ENCODE measurements at places on chromosomes 5 and 9. TPM values are rescaled to one million over a fixed set of nuclear protein-coding genes. Genes with fewer than 3 reads are reported as not detected.

COL15A1 gene
- total RNA-seq: 7.6 TPM

BRD3OS gene
- 20.2 TPM for total RNA-seq

SAXO1 gene
- not detected for total RNA-seq

ZMAT2 gene
- total RNA-seq: 62.4 TPM

FAM221B gene
- not detected for total RNA-seq

NSD1 gene
- total RNA-seq: 3.5 TPM

PCDHA9 gene
- 0.02 TPM for total RNA-seq

DNA sequence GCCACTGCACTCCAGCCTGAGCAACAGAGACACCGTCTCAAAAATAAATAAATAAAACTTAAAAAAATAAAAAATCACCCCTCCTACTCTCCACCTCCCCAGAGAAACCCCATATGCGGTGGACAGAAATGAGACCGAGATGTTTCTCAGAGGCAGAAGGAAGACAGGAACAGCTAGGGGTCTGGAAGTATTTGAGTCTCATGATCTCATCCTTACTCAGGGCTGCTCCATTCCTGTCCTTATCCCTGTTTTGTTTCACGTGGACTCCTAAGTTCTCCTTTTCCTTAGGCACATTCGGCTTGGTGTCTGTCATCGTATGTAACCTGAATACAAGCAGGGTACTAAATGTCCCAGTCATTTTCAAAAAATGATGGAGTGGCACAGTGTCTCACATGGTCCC lies 76.1 kb downstream of the C9orf50 start:
- H3K4me3 ChIP-seq: no peak overlapping the region
- no peaks in the 10 kb centered on the region for H3K36me3 ChIP-seq
- no peaks in the 10 kb centered on the region for H3K4me1 ChIP-seq
- no peak overlapping the region for H3K27ac ChIP-seq

DNA sequence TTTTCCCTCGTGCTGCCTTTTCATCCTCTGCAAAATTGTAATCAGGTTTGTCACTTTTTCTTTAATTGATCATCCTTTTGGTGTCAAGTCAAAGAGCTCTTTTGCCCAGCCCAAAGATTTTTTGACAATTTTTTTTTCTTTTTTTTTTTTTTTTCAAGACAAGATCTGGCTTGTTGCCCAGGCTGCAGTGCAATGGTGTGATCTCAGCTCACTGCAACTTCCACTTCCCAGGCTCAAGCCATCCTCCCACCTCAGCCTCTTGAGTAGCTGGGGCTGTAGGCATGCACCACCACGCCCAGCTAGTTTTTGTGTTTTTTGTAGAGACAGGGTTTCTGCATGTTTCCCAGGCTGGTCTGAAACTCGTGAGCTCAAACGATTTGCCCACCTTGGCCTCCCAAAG lies 36.7 kb downstream of the CDK7 start:
- no peaks in the 10 kb centered on the region for H3K27me3 ChIP-seq
- no peak overlapping the region for H3K27ac ChIP-seq
- DNase-seq: peak; percentile 17
- H3K36me3 ChIP-seq: peaks cover 35% of the 10 kb centered on the region
- no peaks in the 10 kb centered on the region for H3K4me1 ChIP-seq

DNA sequence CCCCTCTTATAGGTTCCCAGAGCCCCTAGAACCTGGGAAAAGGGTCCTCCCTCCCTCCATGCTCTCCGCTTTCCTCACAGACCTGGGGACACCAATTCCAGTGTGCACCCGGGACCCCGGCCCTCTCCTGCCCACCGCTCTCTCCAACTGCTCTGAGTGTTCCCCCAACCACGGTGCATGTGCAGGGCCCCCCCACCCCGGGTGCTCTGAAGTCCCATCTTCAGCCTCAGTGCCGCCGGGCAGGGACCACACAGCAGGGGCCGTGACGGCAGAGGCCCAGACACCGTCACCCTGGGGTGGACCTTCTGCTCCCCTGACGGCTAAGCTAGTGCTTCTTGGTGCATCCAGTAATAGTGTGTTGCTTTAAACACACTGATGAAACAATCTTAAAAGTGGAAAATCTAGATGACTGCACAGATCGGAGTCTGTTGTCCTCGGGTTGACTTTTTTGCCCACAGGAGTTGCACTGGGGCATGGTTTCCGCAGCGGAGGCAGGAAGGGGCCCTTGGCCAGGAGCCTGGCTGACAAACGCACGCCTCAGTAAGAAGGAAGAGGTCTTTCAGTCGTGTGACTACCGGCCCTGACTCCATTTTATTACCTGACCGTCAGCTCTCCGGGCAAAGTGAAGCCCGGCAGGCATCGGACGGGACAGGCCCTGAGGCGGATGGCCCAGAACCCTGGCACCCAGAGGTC lies 36.2 kb upstream of the SLC6A3 start:
- DNase-seq: no peak
- H3K36me3 ChIP-seq: no peaks in the 10 kb centered on the region
- no peaks in the 10 kb centered on the region for H3K4me1 ChIP-seq

GRCh38 chr5:78496373-78496772 lies 136.0 kb downstream of the SCAMP1 start:
- H3K27ac ChIP-seq: no peak overlapping the region
- peaks cover 14% of the 10 kb centered on the region for H3K4me1 ChIP-seq
- H3K27me3 ChIP-seq: no peaks in the 10 kb centered on the region
- no peak for DNase-seq

GRCh38 chr5:67732921-67733320 lies 482.6 kb upstream of the PIK3R1 start:
- peaks cover 3% of the 10 kb centered on the region for H3K4me1 ChIP-seq
- H3K4me3 ChIP-seq: no peak overlapping the region
- H3K36me3 ChIP-seq: no peaks in the 10 kb centered on the region
- no peak for DNase-seq
- no peaks in the 10 kb centered on the region for H3K27me3 ChIP-seq

GRCh38 chr5:65271906-65272305 lies 209.8 kb downstream of the ADAMTS6 start:
- H3K4me3 ChIP-seq: no peak overlapping the region
- peak overlapping the region; percentile 1 for H3K27ac ChIP-seq
- H3K27me3 ChIP-seq: no peaks in the 10 kb centered on the region

- no peak overlapping the region for H3K4me3 ChIP-seq
- no peaks in the 10 kb centered on the region for H3K36me3 ChIP-seq
- no peaks in the 10 kb centered on the region for H3K27me3 ChIP-seq
- H3K4me1 ChIP-seq: peaks cover 30% of the 10 kb centered on the region
- no peak overlapping the region for H3K27ac ChIP-seq
- peak; percentile 17 for DNase-seq
Measured at GRCh38 chr9:116901260-116901659, 214.2 kb downstream of the TRIM32 start.

GRCh38 chr5:15943487-15943886 lies 236.1 kb downstream of the MARCHF11 start:
- no peak for DNase-seq
- 0 out of 2 replicates have a peak, but pooled peaks cover under 1% of the 10 kb centered on the region for H3K36me3 ChIP-seq
- no peak overlapping the region for H3K4me3 ChIP-seq
- no peaks in the 10 kb centered on the region for H3K4me1 ChIP-seq
- H3K27ac ChIP-seq: no peak overlapping the region

- H3K4me1 ChIP-seq: peaks cover 9% of the 10 kb centered on the region
- no peak overlapping the region for H3K4me3 ChIP-seq
- no peaks in the 10 kb centered on the region for H3K36me3 ChIP-seq
- H3K27ac ChIP-seq: no peak overlapping the region
Measured at GRCh38 chr5:57036761-57037160, 84.8 kb upstream of the MIER3 start.

- DNase-seq: peak; percentile 85
- H3K36me3 ChIP-seq: peaks cover 9% of the 10 kb centered on the region
- no peaks in the 10 kb centered on the region for H3K27me3 ChIP-seq
- peak within 1 kb of the TSS; percentile 83 for H3K4me3 ChIP-seq
Measured at GRCh38 chr9:109779711-109780452, at the start of gene PALM2AKAP2. Gene PALM2AKAP2, plus strand, starts transcription at chr9:109780198. Its CDS starts 291 bp downstream, at chr9:109780489.

GRCh38 chr5:179380211-179381035 lies 35.2 kb upstream of the ADAMTS2 start:
- H3K36me3 ChIP-seq: no peaks in the 10 kb centered on the region
- H3K4me1 ChIP-seq: no peaks in the 10 kb centered on the region
- H3K4me3 ChIP-seq: no peak overlapping the region

DNA sequence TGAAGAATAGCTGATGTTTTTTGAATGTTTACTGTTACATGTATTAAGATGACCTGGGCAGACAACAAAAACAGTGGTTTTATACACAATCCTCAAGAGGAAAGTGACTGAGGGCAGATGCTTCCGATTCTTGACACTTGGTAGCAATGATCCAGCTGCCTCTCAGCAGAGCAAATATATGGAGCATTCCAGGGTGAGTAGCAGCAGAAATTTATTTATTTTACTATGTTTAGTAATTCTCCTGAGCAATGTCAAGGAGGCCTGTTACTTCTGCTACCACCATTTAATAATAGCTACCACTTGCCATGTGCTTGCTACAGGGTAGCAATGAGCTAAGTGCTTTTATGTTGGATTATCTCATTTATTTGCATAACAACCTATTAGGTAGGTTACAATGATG lies 69.1 kb upstream of the NR3C1 start:
- H3K27me3 ChIP-seq: no peaks in the 10 kb centered on the region
- H3K27ac ChIP-seq: no peak overlapping the region
- no peaks in the 10 kb centered on the region for H3K36me3 ChIP-seq
- H3K4me1 ChIP-seq: no peaks in the 10 kb centered on the region
- no peak overlapping the region for H3K4me3 ChIP-seq

- H3K27ac ChIP-seq: no peak within 1 kb of the TSS
- no peak within 1 kb of the TSS for H3K4me3 ChIP-seq
- peaks cover 13% of the 10 kb centered on the region for H3K4me1 ChIP-seq
- DNase-seq: no peak
- H3K36me3 ChIP-seq: no peaks in the 10 kb centered on the region
Measured at GRCh38 chr9:133609311-133610098, at the start of gene FAM163B. Gene FAM163B, minus strand, starts transcription at chr9:133609389. Its CDS starts 29,166 bp downstream, at chr9:133580223.

DNA sequence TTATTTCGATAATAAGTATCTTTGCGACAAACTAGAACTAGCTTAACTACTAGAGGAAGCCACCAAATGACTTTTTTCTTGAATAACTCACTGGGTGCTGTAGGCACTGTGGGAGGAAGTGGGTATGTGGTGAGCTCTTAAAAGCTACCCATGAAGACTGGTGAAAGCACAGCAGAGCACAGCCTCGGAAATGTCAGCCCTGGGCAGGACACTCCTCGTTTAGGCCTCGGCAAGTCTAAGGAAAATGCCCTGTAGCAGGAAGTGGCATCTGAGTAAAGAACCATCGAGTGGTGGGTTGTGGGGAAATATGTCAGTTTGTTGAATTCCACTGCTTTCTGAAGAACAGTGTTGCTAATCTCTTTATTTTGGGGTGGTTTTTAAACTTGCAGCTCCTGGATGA lies 44.0 kb upstream of the NCS1 start:
- no peaks in the 10 kb centered on the region for H3K27me3 ChIP-seq
- peaks cover 11% of the 10 kb centered on the region for H3K36me3 ChIP-seq
- no peak for DNase-seq
- no peak overlapping the region for H3K4me3 ChIP-seq
- H3K4me1 ChIP-seq: peaks cover 33% of the 10 kb centered on the region

GRCh38 chr9:105828596-105829213 lies 134.4 kb downstream of the TMEM38B start:
- DNase-seq: no peak
- no peak overlapping the region for H3K27ac ChIP-seq
- no peak overlapping the region for H3K4me3 ChIP-seq
- H3K36me3 ChIP-seq: no peaks in the 10 kb centered on the region

GRCh38 chr5:138258704-138259292 lies 15.6 kb downstream of the GFRA3 start:
- no peaks in the 10 kb centered on the region for H3K36me3 ChIP-seq
- H3K27me3 ChIP-seq: no peaks in the 10 kb centered on the region
- H3K27ac ChIP-seq: no peak overlapping the region
- no peaks in the 10 kb centered on the region for H3K4me1 ChIP-seq

DNA sequence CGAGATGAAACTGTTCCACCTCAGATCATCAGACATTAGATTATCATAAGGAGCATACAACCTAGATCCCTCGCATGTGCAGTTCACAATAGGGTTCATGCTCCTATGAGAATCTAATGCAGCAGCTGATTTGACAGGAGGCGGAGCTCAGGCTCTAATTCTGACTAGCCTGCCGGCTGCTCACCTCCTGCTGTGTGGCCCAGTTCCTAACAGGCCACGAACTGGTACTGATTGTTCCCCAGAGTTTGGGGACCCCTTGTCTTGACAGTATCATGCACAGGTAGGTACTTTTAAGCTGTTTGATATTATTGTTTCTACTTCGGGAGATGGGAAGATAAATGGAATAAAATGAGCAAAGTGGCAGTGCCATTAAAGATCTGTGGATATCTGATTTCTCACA lies 66.9 kb downstream of the ZCCHC7 start:
- H3K4me3 ChIP-seq: no peak overlapping the region
- no peak overlapping the region for H3K27ac ChIP-seq
- no peaks in the 10 kb centered on the region for H3K27me3 ChIP-seq

GRCh38 chr9:105694190-105694847 lies at the start of gene TMEM38B:
Gene TMEM38B, plus strand, starts transcription at chr9:105694541. Its CDS starts 120 bp downstream, at chr9:105694661.
- peak within 1 kb of the TSS; percentile 91 for H3K4me3 ChIP-seq
- H3K4me1 ChIP-seq: peaks cover 4% of the 10 kb centered on the region
- peak; percentile 76 for DNase-seq
- H3K27me3 ChIP-seq: no peaks in the 10 kb centered on the region
- H3K36me3 ChIP-seq: no peaks in the 10 kb centered on the region
- 0 out of 2 replicates have a peak within 1 kb of the TSS, but pooled peaks have one; percentile 6 for H3K27ac ChIP-seq

GRCh38 chr9:88800329-88800682 lies 191.0 kb upstream of the S1PR3 start:
- H3K4me1 ChIP-seq: no peaks in the 10 kb centered on the region
- no peak overlapping the region for H3K27ac ChIP-seq
- H3K27me3 ChIP-seq: no peaks in the 10 kb centered on the region
- no peaks in the 10 kb centered on the region for H3K36me3 ChIP-seq
- no peak for DNase-seq

- DNase-seq: peak; percentile 79
- H3K4me3 ChIP-seq: peak overlapping the region; percentile 8
- peaks cover 7% of the 10 kb centered on the region for H3K4me1 ChIP-seq
- H3K27me3 ChIP-seq: no peaks in the 10 kb centered on the region
- H3K27ac ChIP-seq: no peak overlapping the region
- no peaks in the 10 kb centered on the region for H3K36me3 ChIP-seq
Measured at GRCh38 chr5:93800988-93801811, 59.8 kb upstream of the POU5F2 start.

DNA sequence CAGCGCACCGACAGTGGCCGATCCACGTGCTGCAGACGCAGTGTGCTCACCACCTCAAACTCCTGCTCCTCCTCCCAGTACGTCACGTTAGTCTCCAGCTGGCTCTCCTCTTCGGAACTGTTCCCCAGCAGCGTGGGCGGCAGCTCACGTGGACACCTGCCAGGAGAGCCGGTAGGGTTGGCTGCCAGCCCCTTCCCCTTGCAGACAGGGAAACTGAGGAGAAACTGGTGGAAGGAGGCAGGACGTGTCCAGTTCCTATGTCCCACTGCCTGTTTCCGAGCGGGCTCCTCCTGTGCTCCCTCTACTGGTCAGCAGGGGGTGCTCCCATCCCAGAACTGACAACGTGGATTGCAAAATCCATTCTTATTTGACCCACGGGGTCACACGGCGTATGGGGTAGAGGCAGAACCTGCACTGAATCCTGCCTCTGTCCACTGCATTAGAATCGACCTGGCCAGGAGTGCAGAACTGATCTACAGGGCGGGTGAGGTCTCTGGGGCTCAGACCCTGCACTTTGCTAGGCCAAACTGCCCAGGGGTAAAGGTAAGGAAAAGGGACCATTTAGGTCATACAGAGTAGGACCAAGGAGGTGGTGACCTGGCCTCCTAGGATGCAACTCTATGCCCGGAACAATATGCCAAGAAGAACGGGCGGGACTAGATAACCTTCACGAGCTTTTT lies 25.7 kb downstream of the PDGFRB start:
- no peak overlapping the region for H3K27ac ChIP-seq
- no peak overlapping the region for H3K4me3 ChIP-seq
- no peaks in the 10 kb centered on the region for H3K27me3 ChIP-seq
- no peaks in the 10 kb centered on the region for H3K4me1 ChIP-seq
- peak; percentile 62 for DNase-seq

- H3K27ac ChIP-seq: no peak overlapping the region
- H3K27me3 ChIP-seq: no peaks in the 10 kb centered on the region
- H3K36me3 ChIP-seq: no peaks in the 10 kb centered on the region
- H3K4me1 ChIP-seq: no peaks in the 10 kb centered on the region
- peak; percentile 12 for DNase-seq
Measured at GRCh38 chr5:175867587-175868347, 3.6 kb upstream of the CPLX2 start.
